ENCODE measurements at places on chromosomes 11 and 22. TPM values are rescaled to one million over a fixed set of nuclear protein-coding genes. Genes with fewer than 3 reads are reported as not detected.

DNA sequence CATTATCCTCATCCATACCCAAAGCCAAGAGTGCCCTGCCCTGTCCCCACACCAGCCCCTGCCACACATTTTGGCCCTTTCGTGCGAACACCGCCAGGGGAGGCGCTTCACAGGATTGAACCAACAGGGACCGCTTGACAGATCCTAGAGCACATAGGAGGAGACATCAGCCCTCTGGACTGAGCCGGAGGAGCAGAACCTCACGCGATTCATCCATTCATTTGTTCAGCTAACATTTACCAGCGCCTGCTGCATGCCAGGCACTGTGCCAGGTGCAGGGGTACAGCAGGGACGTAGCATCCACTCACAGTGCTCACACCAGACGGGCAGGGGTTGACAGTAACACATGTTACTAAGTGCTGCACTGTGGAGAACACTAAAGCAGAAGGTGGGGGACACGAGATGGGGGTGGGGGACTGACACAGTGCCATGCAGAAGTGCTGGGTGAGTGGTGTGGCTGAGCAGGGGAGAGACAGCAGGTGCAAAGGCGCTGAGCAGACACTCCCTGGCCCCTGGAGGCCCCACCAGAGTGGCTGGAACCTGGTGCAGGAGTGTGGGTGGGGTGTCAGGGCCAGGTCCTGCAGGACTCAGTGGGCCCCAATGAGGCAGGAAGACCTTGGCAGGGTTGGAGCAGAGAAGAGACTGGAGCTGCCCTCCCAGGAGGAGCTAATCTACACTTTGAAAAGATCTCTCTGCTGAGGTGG lies 3.4 kb downstream of the GNAZ start:
- DNase-seq: no peak
- H3K4me1 ChIP-seq: peaks cover 6% of the 10 kb centered on the region
- no peak overlapping the region for H3K27ac ChIP-seq
- no peak overlapping the region for H3K4me3 ChIP-seq

- H3K27ac ChIP-seq: no peak overlapping the region
- DNase-seq: no peak
- no peaks in the 10 kb centered on the region for H3K27me3 ChIP-seq
- H3K4me3 ChIP-seq: no peak overlapping the region
These were observed 127.9 kb downstream of the ENTHD1 start for GRCh38 chr22:39765661-39766060.

DNA sequence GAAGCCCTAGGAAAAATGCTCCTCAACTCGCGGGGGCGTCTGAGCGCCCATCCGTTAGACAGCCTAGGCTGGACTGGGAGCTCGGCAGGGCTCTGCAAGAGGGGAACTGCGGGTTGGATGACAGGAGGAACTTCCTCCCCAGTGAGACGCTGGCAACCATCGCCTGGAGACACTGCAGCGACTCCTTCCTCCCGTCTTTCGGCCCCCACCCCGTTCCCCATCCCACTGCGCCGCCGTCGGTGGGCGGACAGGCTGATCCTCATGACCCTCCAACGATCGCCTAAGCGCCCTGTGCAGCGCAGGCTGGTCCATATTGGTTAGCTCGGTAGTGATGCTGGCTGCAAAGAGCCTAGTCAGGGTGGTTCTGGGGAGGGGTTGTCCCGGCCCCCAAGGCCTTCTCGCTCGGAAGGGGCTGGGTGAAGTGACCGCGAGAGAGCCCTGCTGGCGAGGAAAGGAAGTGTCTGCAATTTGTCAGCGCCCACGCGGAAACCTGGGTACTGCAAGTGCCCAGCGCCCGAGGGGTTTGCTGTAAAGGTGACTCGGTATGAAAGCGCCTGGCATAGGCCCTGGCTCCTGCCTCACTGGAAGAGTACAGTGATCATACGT lies 638 bp downstream of the NRGN start:
- H3K4me1 ChIP-seq: peaks cover 13% of the 10 kb centered on the region
- H3K36me3 ChIP-seq: peaks cover 1% of the 10 kb centered on the region
- H3K27me3 ChIP-seq: peaks cover 3% of the 10 kb centered on the region
- peak overlapping the region; percentile 79 for H3K4me3 ChIP-seq
- peak; percentile 82 for DNase-seq
- H3K27ac ChIP-seq: no peak overlapping the region

- H3K36me3 ChIP-seq: no peaks in the 10 kb centered on the region
- H3K27me3 ChIP-seq: peaks cover 17% of the 10 kb centered on the region
- DNase-seq: no peak
- peak overlapping the region; percentile 42 for H3K4me3 ChIP-seq
These were observed 583 bp downstream of the PDGFD start for GRCh38 chr11:104163100-104164027.

DNA sequence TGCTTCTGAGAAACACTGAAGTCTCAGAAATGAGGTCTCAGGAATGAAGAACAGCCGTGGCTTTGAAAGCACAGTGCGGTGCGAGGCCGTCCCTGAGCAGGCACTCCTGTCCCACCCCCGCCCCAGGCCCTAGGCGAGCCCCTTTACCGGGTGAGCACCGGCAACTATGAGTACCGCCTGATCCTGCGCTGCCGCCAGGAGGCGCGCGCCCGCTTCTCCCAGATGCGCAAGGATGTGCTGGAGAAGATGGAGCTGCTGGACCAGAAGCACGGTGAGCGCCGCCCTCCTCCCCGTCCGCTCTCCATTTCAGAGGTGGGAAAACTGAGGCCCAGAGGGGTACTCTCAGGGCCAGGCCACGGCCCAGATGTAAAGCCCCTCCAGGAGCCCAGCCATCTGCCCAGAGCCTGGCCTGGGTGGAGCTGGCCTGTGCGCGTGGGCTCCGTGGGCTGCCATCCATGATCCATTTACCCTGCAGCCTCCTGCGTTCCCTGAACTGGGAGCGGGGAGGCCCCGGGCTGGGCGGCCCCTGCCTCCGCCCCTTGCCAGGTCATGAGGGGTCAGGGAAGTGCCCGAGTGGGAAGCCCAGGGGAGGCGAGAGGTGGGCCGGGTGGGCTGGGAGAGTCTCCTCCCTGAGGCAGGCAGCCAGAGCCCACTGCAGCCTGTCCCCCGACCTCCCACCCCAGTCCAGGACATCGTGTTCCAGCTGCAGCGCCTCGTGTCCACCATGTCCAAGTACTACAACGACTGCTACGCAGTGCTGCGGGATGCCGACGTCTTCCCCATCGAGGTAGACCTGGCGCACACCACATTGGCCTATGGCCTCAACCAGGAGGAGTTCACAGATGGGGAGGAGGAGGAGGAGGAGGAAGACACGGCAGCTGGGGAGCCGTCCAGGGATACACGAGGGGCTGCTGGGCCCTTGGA lies 9.5 kb downstream of the SLC16A8 start:
- H3K4me3 ChIP-seq: no peak overlapping the region
- peaks cover 14% of the 10 kb centered on the region for H3K36me3 ChIP-seq
- H3K27me3 ChIP-seq: no peaks in the 10 kb centered on the region
- H3K4me1 ChIP-seq: no peaks in the 10 kb centered on the region

GRCh38 chr22:28072066-28072465 lies 153.0 kb upstream of the PITPNB start:
- no peak for DNase-seq
- no peak overlapping the region for H3K4me3 ChIP-seq

GRCh38 chr11:92340839-92341238 lies 116.2 kb downstream of the FAT3 start:
- no peak overlapping the region for H3K4me3 ChIP-seq
- H3K27me3 ChIP-seq: no peaks in the 10 kb centered on the region
- no peak for DNase-seq
- H3K27ac ChIP-seq: no peak overlapping the region
- no peaks in the 10 kb centered on the region for H3K36me3 ChIP-seq
- H3K4me1 ChIP-seq: no peaks in the 10 kb centered on the region

GRCh38 chr22:44153710-44154109 lies 27.0 kb upstream of the PARVG start:
- no peak overlapping the region for H3K4me3 ChIP-seq
- no peaks in the 10 kb centered on the region for H3K4me1 ChIP-seq
- DNase-seq: no peak
- peaks cover 10% of the 10 kb centered on the region for H3K36me3 ChIP-seq

DNA sequence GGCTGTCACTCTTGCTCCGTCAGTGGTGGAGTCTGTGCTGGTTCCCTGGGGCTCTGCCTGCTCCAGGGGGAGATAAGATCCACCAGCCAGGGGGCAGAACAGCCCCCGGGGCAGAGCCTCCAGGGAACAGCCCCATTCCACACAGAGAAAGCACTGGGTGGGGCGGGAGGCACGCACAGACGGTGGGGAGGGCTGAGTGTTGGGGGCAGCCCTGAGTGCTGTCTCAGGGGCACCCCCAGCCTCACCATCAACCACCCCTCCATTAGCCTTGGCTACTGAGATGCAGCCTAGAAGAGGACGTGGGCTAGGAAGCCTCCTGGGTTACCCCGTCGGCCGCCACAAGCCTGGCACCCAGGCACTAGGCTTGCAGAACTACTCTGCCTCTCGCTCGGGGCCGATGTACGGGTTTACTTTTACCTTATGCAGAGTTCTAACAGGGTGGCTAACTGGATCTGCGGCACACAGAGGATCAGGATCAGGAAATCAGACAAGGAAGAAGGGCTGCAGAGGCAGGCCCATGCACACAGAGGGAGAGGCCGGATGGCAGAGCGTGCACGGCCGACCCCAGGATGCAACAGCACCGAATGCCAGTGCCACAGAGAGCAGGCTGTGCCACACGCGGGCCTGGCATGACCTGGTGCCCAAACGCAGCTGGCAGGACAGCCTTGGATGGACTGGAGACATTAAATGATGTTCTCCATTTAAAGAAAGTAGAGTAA lies 140.5 kb downstream of the CTTN start:
- no peak overlapping the region for H3K4me3 ChIP-seq
- DNase-seq: no peak
- H3K36me3 ChIP-seq: no peaks in the 10 kb centered on the region
- H3K4me1 ChIP-seq: no peaks in the 10 kb centered on the region
- no peaks in the 10 kb centered on the region for H3K27me3 ChIP-seq

DNA sequence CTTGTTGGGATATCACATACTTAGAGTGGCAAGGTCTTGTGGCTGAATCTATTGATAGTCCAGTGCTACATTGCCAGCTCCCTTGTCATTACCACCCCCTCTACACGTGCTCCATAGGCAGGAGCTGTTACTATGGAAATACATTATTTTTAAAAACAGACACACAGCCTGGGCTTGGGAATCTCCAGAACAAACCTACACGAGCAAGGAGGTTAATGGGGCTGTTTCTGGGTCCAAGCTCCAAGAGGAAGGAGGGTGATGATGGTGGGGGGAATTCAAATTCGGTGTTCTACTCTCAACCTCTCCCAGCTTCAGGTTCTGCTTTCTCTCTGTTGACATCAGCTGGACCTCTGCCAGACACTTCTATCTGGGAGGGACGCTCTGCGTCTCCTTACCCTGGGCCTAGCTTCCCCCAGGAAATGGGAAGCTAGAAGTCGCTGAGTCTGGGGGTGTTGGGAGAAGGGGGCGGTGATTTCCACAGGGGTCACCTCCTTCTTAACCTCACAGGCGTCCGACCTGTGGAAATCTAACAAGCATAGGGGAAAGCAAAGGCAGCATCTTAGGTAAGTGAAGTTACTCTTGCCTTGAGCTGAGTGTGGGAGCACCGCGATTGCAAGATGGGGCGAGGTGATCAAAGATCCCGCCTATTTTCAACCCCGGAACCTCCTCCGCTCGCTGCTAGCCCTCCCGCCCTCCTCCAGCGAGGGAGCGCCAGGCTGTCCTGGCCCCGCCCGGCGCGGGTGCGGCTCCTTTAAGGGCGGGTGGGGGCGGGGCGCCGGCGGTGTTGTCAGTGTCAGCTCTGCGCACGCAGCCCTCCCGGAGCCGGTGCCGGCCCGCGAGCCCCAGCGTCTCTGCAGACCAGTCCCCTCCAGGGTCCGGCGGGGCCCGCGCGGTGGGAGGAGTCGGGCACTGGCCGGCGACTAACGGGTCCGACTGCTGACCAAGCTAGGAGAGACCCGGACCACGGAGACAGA lies at the start of gene C2CD2L:
Gene C2CD2L (plus strand): TSS at position 781 of the 974 bp plus-strand sequence. CDS start 398 bp downstream, outside the sequence.
- peaks cover 41% of the 10 kb centered on the region for H3K4me1 ChIP-seq
- H3K36me3 ChIP-seq: peaks cover 4% of the 10 kb centered on the region
- H3K27me3 ChIP-seq: no peaks in the 10 kb centered on the region
- peak within 1 kb of the TSS; percentile 80 for H3K4me3 ChIP-seq
- H3K27ac ChIP-seq: peak within 1 kb of the TSS; percentile 93

GRCh38 chr11:16596231-16596630 lies 142.2 kb upstream of the C11orf58 start:
- H3K36me3 ChIP-seq: no peaks in the 10 kb centered on the region
- H3K27ac ChIP-seq: no peak overlapping the region
- no peak for DNase-seq
- no peaks in the 10 kb centered on the region for H3K4me1 ChIP-seq

- no peak for DNase-seq
- no peak overlapping the region for H3K4me3 ChIP-seq
- H3K4me1 ChIP-seq: no peaks in the 10 kb centered on the region
- peaks cover 1% of the 10 kb centered on the region for H3K27me3 ChIP-seq
- no peak overlapping the region for H3K27ac ChIP-seq
- H3K36me3 ChIP-seq: no peaks in the 10 kb centered on the region
These were observed 814.0 kb downstream of the BRD1 start for GRCh38 chr22:49013707-49014106.

DNA sequence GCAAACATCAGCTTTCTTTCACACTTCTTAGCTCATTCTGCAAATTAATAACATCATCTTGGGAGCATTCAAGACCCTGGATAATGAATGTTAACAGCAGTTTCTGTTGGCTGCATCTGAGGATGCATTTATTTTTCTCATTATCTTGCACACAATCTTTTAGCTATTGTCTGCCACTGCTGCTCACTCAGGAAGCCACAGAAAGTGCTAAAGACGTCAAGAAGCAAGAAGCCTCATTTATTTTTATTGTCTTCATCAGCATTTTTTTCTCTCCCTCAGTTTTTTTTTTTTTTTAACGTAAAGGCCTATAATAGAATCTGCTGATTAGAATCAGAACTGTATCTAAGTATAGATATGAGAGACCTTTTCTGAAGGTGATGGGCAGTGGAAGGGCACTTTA lies 1339.4 kb downstream of the FAM181B start:
- no peaks in the 10 kb centered on the region for H3K27me3 ChIP-seq
- no peak overlapping the region for H3K27ac ChIP-seq
- no peaks in the 10 kb centered on the region for H3K36me3 ChIP-seq
- no peak for DNase-seq
- no peaks in the 10 kb centered on the region for H3K4me1 ChIP-seq
- no peak overlapping the region for H3K4me3 ChIP-seq

DNA sequence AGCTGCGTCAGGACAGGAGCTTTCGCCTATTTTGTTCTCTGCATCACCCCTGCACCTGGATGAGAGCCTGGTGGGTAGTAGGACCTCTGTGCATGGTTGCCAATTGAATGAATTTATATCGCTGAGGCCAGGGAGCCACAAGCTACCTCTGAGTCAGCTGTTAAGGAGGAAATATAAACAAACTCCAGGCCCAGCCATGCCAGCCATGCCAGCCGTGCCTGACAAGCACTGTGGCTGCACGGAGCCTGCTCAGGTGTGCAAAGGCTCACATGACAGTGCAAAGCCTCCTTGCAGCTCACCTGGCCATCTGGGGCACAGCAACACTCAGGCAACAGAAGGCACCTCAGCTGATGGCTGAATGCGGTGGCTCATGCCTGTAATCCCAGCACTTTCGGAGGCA lies 33.7 kb upstream of the LINC01488 start:
- no peaks in the 10 kb centered on the region for H3K36me3 ChIP-seq
- peaks cover 34% of the 10 kb centered on the region for H3K27me3 ChIP-seq

GRCh38 chr11:75133976-75134375 lies 16.9 kb upstream of the SLCO2B1 start:
- H3K4me3 ChIP-seq: no peak overlapping the region
- H3K27me3 ChIP-seq: peaks cover 19% of the 10 kb centered on the region
- H3K4me1 ChIP-seq: no peaks in the 10 kb centered on the region
- no peak for DNase-seq
- H3K36me3 ChIP-seq: no peaks in the 10 kb centered on the region

Gene PRAME
- not detected for total RNA-seq

Gene ABCC8
- not detected for total RNA-seq

Gene OR51E1
- total RNA-seq: not detected

Gene ARFGAP3
- total RNA-seq: 40.6 TPM

Gene TRIM29
- not detected for total RNA-seq

Gene A4GALT
- total RNA-seq: not detected

Gene APOL4
- 0.67 TPM for total RNA-seq

Gene KREMEN1
- 0.17 TPM for total RNA-seq

Gene THOC5
- 54.6 TPM for total RNA-seq

Gene EHF
- not detected for total RNA-seq

Gene CSNK2A3
- 2.2 TPM for total RNA-seq
